ENCODE measurements at places on chromosomes 2 and 18.

DNA sequence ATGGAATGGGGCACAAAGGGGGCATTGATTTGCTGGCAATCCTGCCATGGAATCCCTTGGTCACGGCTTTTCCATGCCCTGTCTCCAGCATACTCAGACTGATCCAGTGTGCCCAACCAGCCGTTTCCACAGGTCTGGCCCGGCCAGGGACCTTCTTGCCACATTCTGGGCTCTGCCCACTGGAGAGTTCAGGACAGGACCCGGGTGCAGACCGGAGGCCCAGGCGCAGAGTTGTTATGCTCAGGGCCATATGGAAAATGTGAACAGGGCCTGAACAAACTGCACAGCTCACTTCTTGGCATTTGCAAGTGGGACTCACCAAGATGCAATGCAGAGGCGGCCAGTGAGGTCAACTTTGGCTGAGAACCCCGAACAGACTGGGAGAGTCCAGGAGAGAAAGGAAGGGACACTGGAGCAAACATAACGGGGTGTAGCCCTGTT, 15.6 kb upstream of the ASAP2 start:
- DNase-seq: no peak

- DNase-seq: no peak
Measured at GRCh38 chr2:211692689-211693088, 845.9 kb downstream of the ERBB4 start.

GRCh38 chr18:49845629-49846360, 32.5 kb upstream of the ACAA2 start:
- DNase-seq: no peak

DNA sequence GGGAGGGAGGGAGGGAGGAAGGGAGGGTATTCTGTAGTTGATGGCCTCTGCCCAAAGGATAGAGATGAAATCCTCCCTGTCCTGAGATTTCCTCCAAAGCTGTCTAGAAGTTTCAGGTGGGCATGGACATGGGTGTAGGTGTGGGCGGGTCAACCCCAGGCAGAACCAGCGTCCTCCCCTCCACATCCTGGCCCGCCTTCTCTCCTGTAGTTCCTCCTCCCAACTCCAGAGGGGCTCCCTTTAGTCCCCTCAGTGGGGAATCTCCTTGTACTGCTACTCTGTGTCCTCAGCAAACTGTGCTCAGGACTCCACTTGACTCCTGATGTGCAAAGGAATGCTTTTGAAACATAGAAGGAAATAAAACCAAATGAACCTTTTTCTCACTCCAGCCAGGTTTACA, 88.1 kb downstream of the MRPS9 start:
- DNase-seq: no peak
